ENCODE measurements at places on chromosomes 16 and 17.

- no peak for DNase-seq
Measured at GRCh38 chr16:20830372-20830771, 24.0 kb downstream of the REXO5 start.

DNA sequence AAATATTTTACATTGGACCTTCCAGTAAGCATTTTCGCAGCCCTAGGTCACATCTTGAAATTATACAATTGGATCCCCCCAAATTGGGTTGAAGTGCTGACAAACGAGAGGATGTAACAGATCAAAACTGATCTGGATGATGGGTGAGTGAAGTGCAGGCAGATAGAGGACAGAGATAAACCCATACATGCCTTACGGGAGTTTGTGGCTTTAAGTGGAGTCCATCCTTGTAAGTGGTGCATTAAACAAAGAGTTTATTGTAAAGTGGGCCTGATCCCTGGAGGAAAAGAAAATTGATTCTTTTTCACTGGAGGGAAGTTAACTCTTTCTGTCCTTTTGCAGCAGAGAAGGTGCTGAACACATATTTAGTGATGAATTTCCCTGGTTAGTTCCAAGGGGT lies 39.0 kb upstream of the KCNJ2 start:
- peak; percentile 91 for DNase-seq

DNA sequence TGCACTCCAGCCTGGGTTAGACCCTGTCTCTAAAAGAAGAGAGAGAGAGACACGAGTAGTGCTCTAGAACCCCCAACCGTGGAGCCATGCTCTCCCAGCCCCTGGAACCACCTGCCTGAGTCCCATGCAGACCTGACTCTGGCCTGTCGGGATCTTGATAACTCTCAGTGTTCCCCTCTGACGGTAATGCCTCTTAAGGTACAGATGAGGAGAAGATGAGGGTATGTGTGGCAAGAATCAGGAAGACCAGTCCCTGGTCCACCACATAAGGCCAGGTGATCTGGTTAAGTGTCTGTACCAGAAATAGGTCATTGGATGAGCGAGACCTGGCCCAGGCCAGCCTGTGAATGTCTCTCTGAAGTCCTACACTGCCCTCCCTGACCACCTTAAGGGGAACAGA lies 18.4 kb downstream of the OSBPL7 start:
- DNase-seq, result no peak

DNA sequence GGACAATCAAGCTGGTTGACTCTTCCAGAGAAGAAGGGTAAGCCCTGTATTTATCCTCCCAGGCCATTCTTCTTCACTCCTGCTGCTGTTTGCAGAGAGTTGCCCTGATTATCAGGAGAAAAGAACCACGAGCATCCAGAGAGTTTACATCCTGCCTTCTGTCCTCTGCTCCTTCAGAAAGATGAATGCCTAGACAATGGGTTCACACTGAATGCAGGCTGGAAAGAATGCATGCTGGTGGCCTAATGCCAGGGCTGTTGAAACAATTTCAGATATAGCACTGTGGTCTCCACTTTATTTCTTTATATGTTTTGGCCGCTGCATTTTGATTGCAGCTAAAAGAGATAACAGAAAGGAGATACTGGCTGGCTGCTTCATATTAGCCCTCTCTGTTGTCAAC lies 21.2 kb upstream of the HAS3 start:
- no peak for DNase-seq

GRCh38 chr17:81837641-81838040 lies 2.8 kb upstream of the PPP1R27 start:
- peak; percentile 54 for DNase-seq

DNA sequence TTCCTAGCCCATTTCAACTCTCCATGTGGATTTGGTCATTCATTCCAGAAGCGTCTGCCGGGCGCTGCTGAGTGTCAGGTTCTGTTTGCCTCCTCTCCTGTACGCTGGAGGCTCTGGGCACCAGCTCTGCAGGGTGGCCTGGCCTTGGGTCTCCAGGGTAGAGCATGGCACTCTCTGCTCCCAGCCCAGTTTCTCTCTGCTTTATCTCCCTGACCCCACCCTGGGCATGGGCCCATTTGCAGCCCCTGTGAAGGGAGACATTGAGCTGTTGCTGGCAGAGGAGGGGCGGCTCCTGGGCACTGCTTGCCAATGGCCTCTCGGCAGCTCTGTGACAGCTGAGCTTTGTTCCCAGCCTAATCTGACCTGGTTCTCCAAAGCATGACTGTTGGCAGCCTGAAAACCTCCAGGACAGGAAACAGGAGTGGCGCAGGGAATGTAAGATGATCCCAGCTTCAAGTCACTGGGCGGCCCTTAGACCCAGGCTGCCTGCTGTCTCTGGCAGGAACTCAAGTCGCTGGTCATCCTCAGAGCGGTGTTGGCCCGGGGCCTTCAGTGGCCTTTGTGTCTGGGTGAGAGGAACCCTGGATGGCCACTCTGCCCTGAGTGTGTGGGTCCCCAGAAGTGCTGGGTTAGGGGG lies 146.8 kb downstream of the SEC14L1 start:
- DNase-seq, result peak; percentile 68

GRCh38 chr16:22190081-22190775 lies 15.8 kb upstream of the EEF2K start:
- DNase-seq, result no peak

DNA sequence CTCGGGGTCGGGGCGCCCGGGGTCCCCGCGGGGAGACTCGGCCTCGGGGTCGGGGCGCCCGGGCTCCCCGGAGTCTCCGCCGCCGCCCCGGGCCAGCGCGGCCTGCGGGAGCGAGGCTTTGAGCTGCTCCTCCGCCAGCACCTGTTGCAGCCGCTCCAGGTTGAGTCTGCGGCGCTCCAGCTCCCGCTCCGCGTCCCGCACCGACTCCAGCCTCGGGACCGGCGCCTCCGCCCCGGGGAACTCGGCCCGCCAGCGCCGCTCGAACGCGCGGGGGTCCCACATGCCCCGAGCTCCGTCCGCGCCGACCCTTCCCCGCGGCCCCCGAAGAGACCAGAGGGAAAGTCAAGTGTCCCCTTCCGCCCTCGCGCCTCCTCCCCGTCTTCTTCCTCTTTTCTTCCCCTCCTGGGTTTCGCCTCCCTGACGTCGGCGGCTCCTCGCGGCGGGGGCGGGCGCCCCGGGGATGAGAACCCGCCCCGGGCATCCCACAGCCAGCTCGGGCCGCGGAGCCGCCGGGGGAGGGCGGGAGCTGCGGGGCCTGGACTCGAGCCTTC lies 40.8 kb upstream of the BHLHA9 start:
- DNase-seq, result no peak

GRCh38 chr16:675884-676564 lies 553 bp downstream of the RHBDL1 start:
- DNase-seq, result no peak

- DNase-seq, result no peak
Measured at GRCh38 chr17:50318501-50319285, 27.2 kb upstream of the XYLT2 start.

DNA sequence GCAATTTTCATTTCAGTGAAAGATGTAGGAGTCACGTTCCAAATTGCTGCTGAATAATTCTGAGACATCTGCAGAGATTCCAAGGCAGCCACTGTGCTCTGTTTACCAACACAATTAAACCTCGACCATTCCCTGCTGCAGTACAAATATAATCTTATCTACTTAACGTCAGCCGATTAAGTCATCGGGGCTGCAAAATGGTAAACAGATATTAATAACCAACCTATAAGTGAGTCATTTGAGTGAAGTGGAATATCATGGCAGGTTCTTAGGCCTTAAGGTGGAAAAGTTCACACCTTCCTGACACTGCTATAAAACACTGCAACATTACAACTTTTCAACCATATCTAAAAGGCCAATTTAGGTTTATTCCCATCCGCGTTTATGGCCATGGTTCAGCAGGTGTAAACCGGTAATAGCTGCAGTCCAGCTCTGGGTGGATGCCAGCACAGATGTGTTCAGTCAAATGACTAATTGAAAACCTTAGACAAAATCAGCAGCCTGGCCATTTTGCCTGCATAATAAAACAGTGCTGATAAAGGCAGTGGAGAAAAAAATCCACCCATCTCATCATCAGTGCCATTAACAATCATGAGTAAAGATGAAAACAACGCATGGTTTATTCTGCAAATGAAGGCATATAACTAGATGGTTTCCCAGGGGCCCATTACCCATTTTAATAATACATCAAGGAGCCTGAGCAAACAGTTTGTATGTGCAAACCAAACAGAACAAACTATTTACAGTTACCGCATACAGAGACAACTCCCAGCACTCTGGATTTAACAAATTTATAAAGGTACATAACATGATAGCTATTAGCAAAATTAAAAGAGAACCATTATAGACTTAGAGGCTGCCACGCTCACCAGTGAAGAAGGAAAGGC lies 202.9 kb upstream of the IRX3 start:
- no peak for DNase-seq

DNA sequence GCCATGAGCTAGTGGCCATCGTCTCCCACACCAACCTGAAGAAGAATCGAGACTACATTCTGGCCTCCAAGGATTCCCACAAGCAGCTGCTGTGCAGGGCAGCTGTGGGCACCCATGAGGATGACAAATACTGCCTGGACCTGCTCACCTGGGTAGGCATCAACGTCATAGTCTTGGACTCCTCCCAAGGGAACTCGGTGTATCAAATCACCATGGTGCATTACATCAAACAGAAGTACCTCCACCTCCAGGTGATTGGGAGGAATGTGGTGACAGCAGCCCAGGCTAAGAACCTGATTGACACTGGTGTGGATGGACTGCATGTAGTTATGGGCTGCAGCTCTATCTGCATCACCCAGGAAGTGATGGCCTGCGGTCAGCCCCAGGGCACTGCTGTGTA lies 70.2 kb downstream of the GRIN2A start:
- DNase-seq, result no peak

- peak; percentile 88 for DNase-seq
Measured at GRCh38 chr17:44203731-44204440, 4.2 kb upstream of the ATXN7L3 start.

GRCh38 chr16:80317599-80318037 lies 223.2 kb upstream of the DYNLRB2 start:
- DNase-seq, result peak; percentile 50

DNA sequence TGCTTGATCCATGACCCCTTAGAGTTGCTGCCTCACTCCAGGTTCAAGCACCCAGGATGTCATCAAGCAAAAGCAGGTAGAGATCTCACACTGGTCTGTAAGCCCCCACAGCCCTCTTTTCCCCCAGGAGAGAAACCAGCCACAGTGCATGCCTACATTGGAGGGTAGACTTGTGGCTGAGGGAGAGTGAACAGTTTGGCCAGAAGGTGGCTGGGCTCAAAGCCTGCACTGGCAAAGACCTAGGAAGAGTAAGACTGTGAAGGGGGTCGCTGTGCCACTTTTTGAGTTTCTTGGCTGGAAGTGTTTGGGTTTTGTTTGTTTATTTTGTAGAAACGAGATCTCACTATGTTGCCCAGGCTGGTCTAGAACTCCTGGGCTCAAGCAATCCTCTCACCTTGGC lies 28.5 kb downstream of the HOXB1 start:
- DNase-seq, result no peak

- DNase-seq, result no peak
Measured at GRCh38 chr16:81565321-81566028, 120.9 kb downstream of the CMIP start.

- no peak for DNase-seq
Measured at GRCh38 chr16:21610006-21610544, 10.7 kb downstream of the METTL9 start.

DNA sequence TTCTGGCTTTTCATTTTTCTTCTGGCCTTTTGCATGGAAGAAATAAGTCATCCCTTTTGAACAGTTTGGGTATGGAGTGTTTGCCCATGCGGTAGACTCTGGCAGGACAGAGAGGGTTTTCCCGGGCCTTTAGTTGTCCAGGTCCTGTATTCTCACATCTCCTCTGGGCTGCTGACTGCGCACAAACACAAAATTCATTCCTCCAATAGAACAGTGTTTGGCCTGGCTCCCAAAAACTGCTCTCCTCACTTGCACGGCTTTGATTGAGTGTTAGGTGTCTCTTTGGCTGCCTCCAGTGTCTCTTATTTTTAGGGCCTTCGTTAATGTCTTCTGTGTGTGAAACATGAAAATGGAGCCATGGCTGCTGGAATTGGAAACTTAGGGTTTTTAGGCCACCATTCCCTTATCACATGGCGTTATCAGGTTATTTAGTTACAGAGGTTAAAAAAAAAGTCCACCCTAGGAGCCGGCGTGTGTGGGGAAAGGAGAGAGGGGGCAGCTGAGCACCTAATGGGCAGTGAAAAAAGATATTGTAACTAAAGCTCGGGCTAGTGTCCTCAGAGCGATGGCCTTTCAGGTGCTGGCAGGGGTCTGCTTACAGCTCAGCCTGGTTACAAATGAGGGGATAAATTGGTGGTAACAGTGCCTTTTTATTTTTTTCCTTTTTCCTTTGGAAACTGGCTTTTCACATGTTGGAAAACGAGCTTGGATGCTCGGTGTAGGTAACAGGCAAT lies 47.3 kb downstream of the PRKCA start:
- DNase-seq, result no peak

DNA sequence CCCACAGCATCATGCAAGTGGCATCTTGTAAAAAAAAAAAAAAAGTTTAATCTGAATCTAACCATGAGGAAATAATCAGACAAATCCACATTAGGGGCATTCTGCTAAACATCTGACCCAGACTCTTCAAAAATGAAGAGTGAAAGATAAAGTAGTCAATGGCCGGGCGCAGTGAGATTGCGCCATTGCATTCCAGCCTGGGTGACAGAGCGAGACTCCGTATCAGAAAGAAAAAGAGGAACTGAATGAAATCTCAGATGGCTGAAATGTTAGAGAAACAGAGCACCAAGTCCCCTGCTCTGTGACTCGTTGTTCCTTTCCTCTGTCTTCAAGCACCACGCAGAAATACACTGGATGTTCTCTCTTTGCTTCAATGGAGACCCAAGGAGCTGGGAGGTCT lies 12.7 kb upstream of the RNF135 start:
- no peak for DNase-seq

DNA sequence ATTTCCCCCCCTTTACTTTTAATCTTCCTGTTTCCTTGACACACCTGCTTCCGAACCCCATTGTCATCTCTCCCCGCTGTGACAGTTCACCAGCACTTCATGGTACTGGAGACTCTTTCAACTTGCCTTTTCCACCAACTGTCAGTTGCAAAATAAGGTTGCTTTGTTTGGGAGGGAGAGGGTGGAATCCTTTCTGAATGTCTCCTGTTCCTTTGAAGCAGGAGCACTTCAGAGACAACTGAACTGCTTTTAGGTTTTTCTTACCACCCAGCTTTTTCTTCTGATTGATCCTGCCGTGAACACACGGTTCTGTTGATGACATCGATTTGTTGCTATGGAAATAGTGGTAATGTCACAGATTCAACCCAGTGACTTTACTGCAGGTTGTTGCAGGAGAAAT lies 42.0 kb downstream of the RPA1 start:
- DNase-seq, result no peak

All from SK-MEL-5 (cell line).